ENCODE measurements at places on chromosomes 11 and 22.

DNA sequence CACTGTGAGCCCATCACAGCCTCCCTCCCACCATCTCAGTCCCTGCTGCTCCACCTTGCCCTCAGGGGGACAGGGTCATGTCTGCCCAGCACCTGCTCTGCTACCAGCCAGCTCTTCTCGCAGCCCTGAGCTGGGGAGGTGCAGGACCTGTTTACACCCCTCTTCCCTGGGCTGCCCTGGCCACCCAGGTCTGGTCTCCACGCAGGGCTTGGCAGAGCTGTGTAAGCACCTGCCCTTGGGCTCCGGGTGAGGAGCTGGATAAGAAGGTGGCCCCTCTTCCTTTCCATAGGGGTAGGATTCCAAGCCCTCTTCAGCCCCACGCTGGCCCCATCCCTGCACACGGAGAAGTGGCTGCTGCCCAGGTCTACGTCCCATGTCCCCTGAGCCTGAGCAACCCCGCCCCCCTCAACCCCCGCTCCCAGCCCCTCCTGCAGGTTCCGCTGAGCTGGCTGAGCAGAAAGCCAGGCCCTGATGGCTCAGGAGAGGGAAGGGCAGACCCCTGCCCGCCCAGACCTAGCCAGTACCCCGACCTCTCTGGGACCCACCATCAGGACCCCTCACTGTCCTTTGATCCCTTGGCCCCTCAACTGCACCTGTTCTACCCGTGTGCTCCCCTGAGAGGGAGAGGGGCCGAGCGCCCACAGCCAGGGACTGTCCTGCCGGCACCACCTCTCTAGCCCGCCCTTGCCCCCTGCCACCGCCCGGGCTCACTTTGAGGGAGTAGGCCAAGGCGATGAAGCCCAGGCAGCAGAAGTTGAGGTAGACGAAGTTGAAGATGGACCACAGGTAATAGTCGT lies 3.2 kb downstream of the IFITM10 start:
- DNase-seq = peak; percentile 5

DNA sequence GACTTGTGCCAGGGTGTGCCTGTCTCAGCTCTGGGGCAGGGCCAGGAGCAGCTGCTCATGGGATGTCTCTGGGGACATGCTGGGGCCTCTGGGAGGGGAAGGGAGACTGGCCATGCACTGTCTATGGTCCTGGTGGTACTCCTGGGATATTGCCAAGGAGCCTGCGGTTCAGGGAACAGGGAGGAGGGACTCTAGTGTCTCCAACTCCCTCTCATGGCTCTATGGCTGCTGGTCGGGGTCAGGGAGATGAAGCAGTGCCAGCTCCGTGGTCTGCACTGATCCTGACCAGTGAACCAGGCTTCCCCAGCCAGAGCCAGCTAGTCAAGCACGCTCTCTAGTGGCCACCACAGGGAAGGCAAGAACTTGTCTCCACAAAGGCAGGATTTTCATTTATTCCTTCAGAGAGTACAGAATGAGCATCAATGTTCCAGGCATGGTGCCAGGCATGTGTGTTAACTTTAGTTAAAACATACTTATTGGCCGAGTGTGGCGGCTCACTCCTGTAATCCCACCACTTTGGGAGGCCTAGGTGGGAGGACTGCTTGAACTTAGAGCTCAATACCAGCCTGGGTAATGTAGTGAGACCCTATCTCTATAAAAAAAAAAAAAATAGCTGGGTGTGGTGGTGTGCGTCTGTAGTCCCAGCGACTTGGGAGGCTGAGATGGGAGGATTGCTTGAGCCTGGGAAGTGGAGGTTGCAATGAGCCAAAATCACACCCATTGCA lies 2.5 kb upstream of the BEST1 start:
- DNase-seq = peak; percentile 80

DNA sequence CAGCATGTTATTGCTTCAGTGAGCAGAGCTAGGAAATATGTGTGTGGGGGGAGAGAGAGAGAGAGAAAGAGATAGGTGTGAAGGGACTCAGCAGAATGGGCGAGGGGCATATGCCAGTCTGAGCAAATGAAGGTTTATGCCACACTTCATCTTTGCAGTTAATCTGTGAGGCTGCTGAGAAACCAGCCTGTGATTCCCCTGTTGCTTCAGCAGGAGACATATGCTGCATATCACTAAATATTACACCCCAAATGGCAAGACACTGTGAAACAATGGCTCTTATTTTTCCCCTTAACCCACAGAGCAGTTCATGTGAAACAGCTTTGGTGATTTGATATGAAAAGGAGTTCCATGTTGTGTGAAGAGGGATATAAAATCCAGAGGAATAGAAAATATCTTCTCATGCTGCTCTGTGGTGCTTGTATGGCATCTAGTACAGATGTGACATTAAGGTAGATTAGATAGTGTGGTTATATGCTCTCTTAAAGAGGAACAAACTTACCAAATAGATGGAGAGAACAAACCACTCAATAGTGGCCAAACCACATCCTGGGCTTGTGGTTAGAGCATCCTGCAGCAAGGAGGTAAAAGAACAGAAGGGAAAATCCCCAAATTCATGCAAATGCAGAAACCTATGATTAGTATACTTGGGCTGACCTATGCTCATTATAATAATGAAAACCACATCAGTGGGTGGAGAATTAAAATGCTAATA lies 864.2 kb downstream of the FAM181B start:
- DNase-seq = peak; percentile 93

- DNase-seq = no peak
Measured at GRCh38 chr11:26018336-26018735, 313.6 kb upstream of the ANO3 start.

DNA sequence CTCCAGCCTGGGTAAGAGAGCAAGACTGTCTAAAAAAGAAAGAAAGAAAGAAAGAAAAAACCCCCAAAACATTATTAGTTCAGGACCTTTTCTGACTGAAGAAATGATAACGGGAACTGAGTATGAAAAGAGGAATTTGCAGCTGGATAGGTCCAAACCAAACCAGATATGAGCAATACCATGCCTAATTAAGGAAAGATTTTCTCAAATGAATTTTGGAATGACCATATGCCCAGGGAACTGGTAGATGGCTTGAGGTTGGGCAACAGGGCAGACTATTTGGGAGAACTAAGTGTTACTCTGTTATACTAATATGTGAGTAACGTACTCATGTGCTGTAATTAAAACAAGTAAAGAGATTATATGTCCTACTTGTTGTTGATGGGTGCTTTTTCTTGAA lies 186.1 kb downstream of the TMEM135 start:
- no peak for DNase-seq

- no peak for DNase-seq
Measured at GRCh38 chr11:12827929-12828812, 153.9 kb downstream of the TEAD1 start.

DNA sequence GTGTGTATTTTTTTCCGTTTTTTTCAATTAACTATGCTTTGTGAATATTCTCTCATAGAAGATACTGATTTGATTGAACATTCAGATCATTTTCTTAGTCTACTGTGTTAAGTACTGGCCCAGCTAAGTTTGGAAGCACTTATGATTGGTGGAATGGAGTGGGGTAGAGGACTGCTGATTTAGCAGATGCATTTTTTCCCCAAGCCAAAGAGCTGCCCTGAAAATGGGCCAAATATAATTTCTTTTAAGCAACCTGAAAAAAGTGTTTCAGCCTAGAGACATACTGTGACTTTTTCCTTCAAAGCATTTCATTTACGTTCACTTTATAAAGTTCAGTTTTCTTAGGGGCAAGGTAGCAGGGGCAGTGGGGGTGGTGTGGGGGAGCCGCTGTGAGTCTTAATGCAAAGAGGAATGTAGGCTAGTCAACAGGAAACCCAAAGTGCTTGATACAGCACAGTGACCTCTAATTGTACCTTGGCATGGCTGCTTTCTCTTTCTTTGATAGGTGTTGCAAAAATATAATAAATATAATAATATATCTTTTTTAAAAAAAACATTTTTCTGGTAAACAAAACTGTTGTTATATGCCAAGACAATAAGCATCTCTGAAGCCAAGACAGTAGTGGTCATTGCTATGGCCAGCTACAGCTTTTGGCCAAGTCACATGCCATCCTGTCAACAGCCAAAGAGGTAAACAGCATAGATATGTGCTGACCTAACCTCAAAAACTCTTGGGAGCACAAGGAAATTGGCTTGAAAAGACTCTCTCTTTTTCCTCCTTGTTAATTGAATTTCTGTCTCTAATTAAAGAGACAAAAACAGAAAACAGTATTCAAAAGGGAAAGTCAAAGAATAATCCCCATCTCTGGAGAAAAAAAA lies 58.8 kb downstream of the LIF start:
- DNase-seq = peak; percentile 42

DNA sequence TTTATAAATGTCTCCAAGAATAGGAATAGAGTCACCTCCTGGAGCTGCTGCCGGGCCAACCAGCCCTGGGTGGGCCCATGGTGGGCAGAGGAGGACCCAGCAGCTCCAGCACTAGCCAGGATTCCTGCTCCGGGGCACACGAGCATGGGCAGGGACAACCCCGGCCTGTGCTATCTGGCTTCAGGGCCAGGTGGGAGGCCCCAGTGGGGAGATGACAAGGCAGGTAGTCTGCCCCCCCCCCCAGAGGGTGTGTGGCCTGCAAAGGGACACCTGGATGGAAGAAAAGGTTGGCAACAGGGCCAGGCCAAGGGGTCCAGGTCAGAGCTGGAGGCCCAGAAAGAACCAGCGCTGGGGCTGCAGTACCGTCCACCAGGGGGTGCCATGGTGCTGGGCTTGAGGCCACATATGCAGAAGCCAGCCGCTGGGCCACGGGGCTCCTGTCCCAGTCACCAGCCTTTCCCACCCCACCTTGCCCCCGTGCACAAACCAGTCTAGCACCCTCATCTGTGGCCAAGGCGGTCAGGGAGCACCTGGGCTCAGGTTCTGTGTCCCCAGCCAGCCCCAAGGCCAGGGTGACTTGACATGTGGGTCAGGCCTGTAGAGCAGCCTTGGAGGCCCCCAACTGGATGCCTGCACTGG lies 3.4 kb downstream of the TSPAN32 start:
- peak; percentile 88 for DNase-seq

GRCh38 chr11:44338698-44339529 lies 29.0 kb upstream of the ALX4 start:
- DNase-seq = no peak

GRCh38 chr11:89493431-89493830 lies 2.3 kb upstream of the NOX4 start:
- no peak for DNase-seq

GRCh38 chr11:95715777-95716241 lies 73.8 kb downstream of the FAM76B start:
- peak; percentile 71 for DNase-seq

- DNase-seq = no peak
Measured at GRCh38 chr11:69551963-69552362, 70.5 kb downstream of the LINC01488 start.

DNA sequence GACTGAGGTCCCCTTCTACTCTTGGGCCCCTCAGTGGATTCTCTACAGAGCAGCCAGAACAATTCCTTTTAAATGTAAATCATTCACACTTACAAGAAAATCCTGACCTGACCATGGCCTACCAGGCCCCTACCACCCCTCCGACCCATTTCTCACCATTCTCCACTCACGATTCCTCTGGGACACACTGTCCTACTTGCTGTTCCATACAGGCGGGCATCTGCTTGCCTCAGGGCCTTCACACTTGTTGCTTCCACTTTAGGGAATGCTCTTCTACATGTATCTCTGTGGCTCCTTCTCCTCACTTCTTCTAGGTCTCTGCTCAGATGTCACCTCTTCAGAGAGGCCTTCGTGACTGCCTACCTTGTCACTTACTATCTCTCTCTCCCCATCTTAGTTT lies 3.4 kb downstream of the USH1C start:
- DNase-seq = no peak

- DNase-seq = no peak
Measured at GRCh38 chr11:116176484-116177005, 596.2 kb downstream of the BUD13 start.

DNA sequence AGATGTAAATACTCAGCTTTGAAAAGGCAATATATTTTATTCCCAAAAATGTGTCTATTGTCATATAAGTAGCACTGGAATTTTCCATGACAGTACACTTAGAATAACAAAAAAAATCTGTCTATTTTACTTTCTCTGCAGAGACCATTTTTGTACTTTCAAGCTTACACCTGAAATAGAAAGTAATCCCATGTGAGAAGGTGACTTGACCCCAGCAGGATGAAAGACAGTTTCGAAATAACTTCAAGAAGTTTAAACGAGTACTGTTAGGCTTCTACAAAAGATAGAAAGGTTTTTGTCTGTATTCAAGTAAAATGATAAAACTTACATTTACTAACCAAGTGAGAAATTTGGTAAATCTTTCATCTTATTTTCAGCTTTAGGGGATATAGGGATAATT lies 259.9 kb upstream of the CTSC start:
- DNase-seq = no peak

- DNase-seq = peak; percentile 16
Measured at GRCh38 chr11:81674211-81674610, 1059.5 kb downstream of the FAM181B start.

GRCh38 chr11:78223320-78223954 lies 34.7 kb downstream of the USP35 start:
- DNase-seq = no peak

- DNase-seq = no peak
Measured at GRCh38 chr22:45329530-45329936, 19.8 kb downstream of the FAM118A start.

DNA sequence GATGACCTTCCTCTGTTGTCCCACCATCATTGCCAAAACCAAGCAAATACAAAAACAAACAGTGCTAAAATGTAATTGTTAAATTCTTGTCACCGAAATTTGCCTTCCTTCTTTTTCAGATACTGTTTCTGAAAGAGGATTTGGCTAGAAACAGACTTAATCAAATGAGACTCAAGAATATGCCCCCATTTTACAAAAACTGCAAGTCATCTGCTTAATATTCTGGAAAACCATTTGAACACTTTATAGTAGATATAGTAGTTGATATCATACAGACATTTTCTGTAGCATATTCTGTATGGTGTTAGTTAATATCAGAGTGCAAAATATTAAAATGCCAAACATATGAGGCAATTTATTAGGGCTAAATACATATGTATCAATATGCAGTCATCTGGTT lies 3.5 kb downstream of the OR5M1 start:
- no peak for DNase-seq

GRCh38 chr11:6737872-6738466 lies 33.8 kb downstream of the OR2AG2 start:
- peak; percentile 67 for DNase-seq

DNA sequence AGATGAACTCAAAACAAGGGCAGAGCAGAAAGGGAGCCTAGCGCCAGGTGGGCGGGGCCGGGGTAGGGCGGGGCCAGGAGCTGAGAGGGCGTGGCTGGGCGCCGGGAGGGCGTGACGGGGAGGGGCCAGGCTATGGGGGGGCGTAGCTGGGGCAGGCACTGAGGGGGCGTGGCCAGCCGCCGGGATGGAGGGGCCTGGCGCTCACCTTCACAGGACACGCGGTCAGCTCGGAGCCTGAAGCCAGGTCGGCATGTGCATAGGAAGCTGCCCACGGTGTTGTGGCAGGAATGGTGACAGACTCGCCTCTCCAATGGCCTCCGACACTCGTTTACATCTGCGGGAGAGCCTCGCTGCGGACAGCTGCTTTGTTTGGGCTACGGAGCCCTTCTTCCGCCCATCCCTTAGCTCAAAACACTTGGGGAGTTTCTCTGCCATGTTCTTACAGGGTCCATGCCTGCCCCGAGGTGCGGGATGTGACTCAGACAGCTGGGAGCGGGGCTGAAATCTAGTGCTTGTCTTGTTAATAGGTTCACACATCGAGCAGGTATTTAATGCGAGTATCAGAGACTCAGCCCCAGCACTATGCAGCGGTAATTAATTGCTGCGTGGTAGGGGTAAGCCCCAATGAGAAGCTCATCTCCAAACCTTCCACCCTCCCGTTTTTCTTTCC lies 13.4 kb downstream of the VWCE start:
- DNase-seq = peak; percentile 36

GRCh38 chr11:18723991-18724390 lies 2.0 kb downstream of the IGSF22 start:
- DNase-seq = no peak

GRCh38 chr11:128616161-128616560 lies 28.8 kb upstream of the ETS1 start:
- DNase-seq = no peak

Measured in activated CD4-positive, alpha-beta memory T cell treated with anti-CD3 and anti-CD28 coated beads for 36 hours (primary cell).